Stimulated activated CD4-positive, alpha-beta T cell treated with anti-CD3 and anti-CD28 coated beads, Interleukin-2, amount 100 ng/mL, for 4 hours (primary cell): ENCODE measurements at places on chromosomes 7 and 10.

GRCh38 chr10:23196915-23197314 lies 4.8 kb downstream of the PTF1A start:
- DNase-seq: no peak

DNA sequence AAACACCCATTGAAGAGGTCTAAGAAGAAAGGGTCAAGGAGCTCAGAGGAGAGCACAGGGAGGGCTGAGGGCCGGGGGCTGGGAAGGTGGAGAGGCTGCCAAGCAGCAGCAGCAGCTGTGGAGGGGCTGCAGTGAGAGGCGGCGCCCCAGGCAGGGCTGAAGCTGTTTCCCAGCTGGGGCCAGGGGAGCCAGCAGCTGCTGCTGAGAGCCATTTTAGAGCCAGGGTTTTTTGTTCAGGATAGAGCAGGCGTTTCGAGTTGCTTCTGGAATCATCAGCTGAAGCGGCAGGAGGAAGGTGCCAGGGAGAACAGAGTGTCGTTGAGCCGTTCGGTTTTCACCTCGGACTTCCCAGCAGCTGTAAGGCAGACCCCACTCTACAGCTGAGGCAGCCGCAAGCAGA lies 62.7 kb downstream of the LANCL2 start:
- DNase-seq: no peak

DNA sequence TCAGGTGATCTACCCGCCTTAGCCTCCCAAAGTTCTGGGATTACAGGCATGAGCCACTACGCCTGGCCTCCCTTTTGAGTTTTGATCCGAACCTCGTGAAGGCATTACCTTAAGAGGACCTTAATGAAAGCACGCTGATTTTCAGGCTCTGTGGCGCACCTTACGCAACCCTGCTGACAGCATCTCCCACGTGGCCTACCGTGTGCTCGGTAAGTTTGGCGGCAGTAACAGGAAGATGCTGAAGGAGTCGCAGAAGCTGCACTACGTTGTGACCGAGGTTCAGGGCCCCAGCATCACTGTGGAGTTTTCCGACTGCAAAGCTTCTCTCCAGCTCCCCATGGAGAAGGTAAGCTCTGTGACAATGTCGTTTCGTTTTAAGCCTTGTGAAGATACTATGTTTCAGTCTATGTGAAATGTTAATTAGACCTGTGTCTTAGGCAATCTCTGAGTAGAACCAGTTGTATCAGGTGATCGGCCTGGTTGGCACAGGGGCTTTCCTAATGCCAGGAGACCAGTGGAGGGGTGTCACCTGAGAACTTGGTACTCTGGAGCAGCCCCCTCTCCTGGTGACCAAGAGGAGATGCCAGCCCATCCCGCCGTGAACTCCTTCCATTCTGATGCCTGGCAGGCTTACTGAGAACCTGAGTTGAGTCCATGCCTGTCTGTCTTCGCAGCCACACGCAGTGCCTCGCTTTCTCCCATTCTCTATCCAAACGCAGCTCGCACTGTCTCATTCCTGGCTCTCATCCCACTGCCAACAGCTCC lies 43.5 kb downstream of the TRRAP start:
- no peak for DNase-seq

DNA sequence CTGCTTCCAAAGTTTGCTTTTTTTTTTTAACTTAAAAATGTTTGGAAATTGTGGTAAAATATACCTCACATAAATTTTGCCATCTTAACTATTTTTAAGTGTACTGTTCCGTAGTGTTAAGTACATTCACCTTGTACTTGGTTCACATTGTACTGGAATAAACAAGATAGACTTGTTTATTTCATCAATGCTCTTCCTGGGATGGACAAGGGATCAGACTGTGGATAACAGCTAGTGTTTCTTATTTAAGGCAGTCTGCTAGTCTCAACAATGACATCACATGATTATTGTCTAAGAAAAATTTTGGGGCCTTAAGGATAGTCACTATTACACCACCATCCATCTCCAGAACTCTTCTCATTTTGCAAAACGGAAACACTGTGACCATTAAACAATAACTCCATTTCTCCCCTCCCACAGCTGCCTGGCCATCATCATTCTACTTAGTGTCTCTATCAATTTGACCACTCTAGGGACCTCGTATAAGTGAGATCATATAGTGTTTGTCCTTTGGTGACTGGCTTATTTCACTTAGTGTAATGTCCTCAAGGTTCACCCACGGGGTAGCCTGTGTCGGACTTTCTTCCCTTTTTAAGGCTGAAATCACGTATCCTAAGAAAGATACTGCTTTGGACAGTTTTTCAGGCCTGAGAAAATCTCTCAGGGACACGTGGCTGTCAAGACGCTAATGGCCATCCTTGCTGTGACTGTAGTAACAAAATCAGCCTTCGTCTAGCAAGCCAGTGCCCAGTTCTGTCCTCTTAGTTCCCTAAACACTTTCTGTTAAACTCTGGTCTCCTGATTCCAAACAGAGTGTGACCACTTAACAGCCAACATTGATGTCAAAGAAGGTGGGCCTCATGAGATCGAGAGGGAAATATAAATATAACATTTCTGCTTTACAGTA lies 305.2 kb downstream of the FRMD4A start:
- DNase-seq: no peak

DNA sequence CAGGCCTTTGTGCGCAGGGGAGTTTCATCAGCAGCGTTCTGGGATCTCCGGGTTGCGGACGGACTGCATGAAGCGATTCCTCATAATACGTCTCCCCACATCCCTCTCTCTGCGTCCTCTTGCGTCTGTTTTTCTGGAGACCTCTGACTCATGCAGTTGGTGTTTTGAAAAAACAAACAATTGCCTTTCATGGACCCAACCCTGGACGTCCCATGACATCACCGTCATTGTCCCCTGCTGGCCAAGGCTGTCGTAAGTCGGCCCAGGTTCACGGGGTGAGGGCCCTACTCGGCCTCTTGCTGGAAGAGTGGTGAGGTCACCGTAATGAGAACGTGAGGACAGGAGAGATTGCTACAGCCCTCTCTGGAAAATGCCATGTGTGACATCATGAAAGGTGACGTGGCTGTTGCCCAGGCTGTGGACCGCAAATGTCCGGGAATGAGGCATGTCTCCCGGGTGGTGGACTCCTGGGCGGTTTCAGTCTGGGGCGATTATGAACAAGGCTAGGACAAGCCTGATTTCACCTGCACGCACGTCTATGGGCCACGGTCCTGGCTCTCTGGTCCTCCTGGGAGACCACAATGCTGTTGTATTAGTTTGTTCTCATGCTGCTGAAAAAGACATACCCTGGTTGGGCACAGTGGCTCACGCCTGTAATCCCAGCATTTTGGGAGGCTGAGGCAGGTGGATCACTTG lies 9.8 kb upstream of the MAFK start:
- DNase-seq: no peak

DNA sequence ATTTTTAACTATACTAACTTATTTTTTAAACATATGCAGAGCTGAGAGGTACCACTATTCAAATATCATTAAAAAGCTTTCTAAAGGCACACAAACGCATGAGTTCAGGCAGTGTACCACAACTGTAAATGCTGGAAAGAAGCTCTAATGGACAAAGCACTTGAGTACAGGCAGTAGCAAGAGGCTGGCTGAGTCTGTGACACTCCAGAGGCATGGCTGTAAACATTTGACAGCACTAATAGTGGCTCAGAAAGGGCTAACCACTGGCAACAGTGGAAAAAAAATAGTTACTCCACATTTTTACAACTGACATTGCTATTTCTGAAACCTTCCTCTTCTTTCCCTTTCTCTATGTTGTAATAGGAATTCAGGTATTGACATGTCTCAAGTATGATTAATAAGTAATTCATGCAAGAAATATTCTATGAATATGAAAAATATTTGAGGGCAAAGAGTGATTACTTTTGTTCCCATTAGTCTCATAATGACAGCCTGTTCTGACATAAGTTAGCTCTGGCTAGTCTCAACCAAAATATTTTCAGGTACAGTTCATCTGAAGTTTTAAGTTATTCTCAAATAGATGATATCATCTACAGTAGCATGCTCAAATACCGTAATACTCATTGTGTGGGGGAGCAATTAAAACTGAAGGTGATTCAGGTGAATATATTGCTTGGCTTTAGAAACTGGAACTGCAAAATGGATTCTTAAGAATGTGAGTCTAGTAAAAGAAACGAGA lies 324.0 kb upstream of the POT1 start:
- DNase-seq: no peak
